Stimulated activated CD8-positive, alpha-beta memory T cell treated with anti-CD3 and anti-CD28 coated beads, Interleukin-4, amount 100 ng/mL, for 4 hours (primary cell): ENCODE measurements at places on chromosomes 2 and 18.

DNA sequence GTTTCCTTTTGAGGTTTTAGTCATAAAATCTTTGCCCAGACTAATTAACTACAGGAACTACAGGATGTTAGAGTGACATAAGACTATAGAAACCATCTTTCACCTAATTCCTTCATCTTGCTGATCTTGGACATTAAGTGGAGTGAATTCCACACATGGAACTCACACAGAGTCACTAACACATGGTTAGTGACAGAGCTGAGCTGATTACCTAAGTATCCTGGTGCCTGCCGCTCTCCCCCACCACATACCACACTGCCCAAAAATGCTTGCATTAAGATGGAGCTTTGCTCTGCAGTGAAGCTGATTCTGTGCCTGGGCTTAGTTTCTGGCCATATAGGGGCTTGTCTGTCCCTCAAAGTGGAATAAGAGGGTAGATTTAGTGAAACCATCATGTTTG is 332.9 kb upstream of the NT5C1B start:
- DNase-seq: no peak

- DNase-seq: no peak
These were observed 695.3 kb upstream of the ZNF804A start for GRCh38 chr2:183903026-183903425.

- DNase-seq: no peak
These were observed 237.9 kb downstream of the TPGS2 start for GRCh38 chr18:36590621-36591580.

DNA sequence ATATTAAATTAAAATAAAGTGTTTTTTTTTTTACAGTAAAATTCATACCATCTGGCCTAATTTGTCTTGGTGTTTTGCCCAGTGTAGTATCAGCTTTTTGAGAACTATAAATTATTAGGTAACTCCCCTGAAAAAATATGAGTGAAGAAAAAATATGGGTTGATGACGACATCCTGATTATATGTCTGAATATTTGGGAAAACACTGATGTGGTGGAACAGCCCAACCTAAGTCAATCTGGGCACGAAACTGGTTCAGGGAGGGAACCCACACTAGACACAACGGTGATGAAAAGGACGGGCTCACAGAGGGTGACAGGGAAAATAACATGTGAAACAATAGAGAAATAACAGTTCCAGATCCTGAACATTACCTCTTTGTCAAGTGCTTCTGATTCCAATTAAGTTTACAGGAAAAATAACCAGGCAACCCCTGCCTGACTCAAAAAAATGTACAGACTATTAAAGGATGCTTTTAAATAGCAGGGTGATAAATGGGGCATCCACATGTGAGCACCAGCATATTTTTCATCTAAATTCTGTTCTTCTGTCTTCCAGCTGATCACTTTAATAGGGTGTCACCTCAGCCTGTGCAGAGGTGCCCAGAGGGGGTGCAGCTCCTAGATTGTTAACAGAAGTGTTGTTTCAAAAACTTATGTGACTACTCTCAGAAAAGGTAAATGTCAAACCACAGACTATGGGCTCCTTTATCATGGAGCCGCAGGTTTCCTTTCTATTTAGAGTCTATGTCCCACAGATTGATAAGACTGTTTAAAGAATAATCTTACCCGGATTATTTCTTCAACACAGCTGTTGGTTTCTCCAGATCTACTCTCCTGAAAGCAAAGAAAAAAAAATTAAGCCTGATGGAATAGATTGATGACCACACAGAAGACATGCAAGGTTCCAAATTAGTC is 305.4 kb downstream of the AFF3 start:
- DNase-seq: no peak

DNA sequence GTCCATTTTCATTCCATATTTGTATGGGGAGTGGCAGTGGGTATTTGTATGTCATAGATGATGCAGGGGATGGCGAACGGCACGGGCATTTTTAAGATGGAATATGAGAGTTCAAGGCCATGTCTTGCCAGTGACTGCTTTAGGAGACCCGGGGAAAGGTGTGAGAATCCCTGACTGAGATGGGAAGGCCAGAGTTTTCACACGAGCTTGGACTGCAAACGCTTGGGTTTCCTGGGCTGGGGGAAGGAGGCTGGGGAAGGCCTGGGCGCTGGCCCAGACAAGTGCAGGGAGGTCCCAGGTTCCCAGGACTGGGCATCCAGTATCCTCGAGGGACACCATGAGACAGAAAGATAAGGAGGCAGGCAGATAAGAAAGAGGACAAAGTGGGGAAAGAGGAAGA is 35.2 kb downstream of the CNGA3 start:
- no peak for DNase-seq

DNA sequence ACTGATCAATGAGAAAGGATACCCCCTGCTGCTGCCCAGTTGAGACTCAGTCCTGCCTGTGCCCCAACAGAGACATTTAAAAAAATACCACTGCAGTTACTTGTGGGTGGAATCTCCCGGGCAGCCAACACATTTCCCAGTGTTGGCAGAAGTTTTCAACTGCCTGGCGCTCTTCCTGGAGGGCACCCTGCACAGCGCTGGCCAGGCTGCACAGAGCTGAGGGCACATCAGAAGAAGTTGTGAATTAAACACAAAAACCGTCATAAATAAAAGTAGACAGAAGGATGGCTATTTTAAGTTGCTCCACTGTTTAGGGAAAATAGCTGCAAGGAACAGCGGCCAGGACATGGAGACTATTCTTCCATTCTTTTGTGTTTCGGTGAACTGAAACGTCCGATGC is 110.2 kb upstream of the THOC1 start:
- DNase-seq: no peak

DNA sequence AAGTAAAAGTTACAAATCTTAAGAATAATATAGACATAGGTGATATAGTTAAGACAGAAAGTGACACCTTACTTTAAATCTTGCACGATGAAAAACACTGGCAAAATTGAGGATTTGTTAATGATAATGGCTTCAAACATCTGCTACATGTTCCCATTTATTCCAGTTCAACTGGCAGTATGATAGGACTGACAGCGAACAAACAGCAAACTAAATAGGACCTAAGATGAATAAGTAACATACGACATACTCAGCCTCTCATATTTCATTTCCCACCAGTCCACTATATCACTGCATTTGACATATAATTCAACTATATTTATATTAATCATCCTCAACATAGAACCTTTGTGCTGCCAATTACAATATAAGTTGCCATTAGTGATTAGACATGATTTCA is 36.3 kb downstream of the ACVR1C start:
- no peak for DNase-seq

GRCh38 chr2:214232271-214232670 is 178.6 kb upstream of the VWC2L start:
- no peak for DNase-seq

DNA sequence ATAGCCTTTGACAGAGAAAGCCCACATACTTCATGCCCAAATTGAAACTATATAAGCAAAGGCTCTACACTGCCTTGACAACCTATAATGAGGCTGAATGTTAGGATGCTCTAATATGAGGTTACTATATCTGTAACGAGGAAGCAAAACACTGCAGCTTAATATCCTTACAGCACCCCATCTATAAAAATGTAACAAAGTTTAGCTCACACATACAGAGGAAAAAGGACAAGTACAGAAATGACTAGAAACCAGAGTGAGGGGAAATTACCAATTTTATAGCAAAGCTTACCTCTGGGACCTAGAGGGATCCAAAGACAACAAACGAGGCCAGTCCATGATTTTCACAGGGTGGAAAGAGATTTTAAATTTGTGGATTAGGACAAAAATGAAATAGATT is 138.5 kb downstream of the COL4A4 start:
- no peak for DNase-seq

DNA sequence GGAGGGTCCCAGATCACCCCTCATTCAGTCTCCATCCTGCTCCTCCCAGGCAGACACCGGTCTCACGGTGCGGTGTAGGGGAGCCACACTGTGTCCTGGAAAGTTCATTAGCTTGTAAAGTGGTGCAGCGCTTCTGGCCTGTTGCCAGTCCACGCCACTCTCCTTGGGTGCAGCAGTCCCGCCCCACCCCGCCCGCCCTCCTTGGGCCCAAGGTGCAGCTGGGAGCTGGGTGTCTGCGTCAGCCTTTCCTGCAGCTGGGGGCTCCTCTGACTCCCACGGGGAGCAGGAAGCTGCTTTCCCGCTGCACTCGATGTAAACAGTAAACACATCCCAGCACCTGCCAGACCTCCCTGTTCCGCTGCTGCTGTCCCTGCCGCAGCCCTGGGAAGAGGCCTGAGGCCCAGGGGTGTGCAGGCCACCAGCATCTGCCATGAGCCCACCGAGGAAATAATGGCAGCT is 53.8 kb upstream of the ASB18 start:
- no peak for DNase-seq

DNA sequence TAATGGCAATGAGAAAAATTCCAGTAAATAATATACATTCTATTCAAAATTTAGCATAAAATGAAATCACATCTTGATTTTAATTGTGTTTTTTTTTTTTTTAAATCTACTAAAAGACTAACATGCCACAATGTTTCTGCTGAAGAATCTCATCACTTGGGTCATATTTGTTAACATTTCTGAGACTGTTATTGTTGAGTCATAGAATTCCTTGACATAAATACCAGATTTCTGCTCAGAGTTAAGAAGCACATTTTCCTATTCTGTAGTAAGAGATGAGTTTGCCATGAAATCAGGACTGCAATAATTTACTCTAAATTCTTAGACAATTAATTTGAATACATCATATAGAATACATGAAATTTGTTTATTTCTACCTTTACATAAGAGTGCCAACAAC is 154.9 kb upstream of the KYNU start:
- DNase-seq: no peak

DNA sequence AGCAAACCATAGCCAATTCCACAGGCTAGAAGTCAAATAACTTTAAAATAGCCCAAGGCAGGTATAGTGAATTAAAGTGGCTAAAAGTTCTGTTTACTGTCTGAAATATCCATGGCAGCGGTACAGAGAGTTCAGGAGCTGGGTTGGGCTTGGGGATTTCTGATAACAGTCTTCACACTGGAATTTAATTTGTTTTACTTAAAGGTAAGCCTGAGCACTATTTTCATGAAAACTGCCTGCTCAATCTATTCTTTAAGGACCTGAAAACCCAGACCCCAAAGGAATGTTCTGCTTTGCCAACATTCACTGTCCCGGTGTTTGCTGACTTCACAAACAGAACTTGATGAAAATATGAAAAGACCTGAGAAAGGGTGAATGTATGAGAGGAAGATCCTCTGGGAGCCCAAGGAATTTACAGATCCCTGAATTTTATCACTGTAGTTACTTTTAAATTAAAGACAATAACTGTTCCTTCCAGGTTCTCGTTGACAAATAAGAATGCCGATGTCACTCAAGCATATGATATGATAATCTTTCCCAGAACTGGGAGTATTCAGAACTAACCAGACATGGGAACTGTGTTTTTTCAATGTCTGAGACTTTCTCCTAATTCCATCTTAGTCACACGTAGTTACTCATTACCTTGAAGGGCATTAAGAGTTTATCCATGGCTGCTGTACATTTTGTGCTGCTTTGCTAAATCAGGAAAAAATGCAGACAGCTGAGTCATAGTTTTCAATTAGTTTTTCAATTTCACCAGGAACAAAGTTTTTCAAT is 28.3 kb upstream of the ITGB6 start:
- no peak for DNase-seq

DNA sequence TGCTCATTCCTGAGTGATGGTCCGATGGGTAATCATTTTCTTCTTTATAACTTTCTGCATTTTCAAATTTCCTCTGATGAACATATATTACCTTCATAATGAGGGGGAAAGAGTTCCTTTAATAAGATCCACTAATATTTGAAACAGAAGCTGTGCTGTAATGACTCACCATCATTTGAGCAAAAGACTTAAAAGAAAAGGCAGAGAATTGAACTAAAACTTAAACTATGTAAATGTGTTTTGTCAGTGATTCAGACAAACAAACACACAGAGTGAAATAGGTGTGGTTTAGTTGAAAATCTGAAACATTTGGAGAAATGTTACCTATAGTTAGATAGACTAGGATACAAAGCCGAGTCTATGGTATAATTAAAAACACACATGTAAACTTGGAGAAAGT is 209.6 kb downstream of the STK39 start:
- DNase-seq: no peak

GRCh38 chr2:175187378-175187777 is 5.9 kb upstream of the ATP5MC3 start:
- DNase-seq: no peak

- DNase-seq: no peak
These were observed 26.2 kb downstream of the MEIS1 start for GRCh38 chr2:66461001-66461663.

DNA sequence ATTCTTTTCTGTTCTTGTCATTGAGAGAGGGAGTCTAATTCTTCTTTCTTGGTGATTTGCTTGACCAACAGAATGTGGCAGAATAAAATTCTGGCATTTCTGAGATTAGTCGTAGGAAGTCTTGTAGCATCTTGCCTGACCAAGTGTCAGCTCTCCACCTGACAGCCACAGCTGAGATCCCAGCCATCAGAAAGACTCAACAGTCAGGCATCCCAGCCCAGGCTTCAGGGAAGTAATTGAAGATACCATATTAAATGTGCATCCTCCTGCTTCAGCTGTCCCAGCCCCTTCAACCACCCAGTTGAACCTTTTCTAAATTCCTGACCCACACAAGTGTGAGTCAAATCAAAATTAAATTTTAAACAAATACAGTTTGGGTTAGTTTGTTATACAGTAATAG is 208.3 kb downstream of the PIK3C3 start:
- no peak for DNase-seq

GRCh38 chr2:232941400-232941799 is 71.3 kb downstream of the SNORC start:
- no peak for DNase-seq

- DNase-seq: no peak
These were observed 89.0 kb upstream of the BOD1L2 start for GRCh38 chr18:57057890-57058289.

GRCh38 chr2:83784947-83785346 is 674.1 kb downstream of the SUCLG1 start:
- DNase-seq: no peak

- DNase-seq: no peak
These were observed 31.9 kb downstream of the TWIST2 start for GRCh38 chr2:238879621-238880377.

DNA sequence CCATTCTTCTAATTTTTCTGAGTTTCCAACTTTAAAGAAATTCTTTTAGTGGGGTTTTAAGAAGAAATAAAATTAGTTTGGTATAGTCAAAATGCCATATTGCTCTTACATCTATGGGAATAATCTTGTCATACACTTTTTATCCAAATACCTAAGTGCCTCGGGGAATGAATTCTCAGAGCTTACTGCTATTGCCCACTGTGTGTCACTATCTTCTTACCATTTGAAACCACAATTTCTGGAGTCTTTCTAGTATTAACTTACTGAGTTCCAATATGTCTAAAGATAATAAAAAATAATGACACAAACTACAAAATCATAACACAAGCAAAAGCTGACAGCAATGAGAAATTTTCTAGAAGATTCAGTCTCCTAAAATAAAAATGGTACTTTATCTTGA is 23.7 kb upstream of the DNAH6 start:
- DNase-seq: no peak

DNA sequence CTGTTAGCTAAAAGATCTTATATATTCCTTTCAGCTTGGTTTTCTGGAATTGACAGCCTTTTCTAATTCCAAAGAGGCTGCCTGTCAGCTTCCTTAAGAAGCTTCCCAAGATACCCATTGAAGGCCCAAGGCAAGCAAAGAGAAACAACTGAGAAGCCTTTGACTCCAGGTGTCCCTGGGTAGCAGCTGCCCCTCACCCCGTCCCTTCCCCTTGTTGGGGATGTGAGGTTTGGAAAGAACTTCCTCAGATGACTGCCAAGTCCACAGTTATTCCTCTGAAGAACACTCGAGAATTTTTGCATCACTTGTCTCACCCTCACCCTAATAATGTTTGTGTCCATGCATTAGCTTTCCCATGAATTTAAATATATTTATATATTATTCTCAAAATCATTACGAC is 13.3 kb downstream of the MAPRE3 start:
- DNase-seq: no peak
